ENCODE measurements at places on chromosomes 13 and 19. TPM values are rescaled to one million over a fixed set of nuclear protein-coding genes. Genes with fewer than 3 reads are reported as not detected.

The TTC9B gene
- total RNA-seq = not detected

The RFPL4A gene
- not detected for total RNA-seq

The ZNF677 gene
- total RNA-seq = 29.0 TPM

The SIGLEC7 gene
- 0.66 TPM for total RNA-seq

The REEP6 gene
- total RNA-seq = 13.0 TPM

The ZNF554 gene
- total RNA-seq = 10.5 TPM

The GNG7 gene
- total RNA-seq = 7.8 TPM

The KLK15 gene
- not detected for total RNA-seq

The LENG1 gene
- 11.1 TPM for total RNA-seq

The CYP4F11 gene
- total RNA-seq = 0.13 TPM

The ADAT3 gene
- total RNA-seq = 4.1 TPM

The URAD gene
- not detected for total RNA-seq

The MBD3L3 gene
- not detected for total RNA-seq

The LPAR2 gene
- 4.5 TPM for total RNA-seq

GRCh38 chr13:70792121-70792520 is 683.9 kb upstream of the KLHL1 start:
- DNase-seq = no peak

DNA sequence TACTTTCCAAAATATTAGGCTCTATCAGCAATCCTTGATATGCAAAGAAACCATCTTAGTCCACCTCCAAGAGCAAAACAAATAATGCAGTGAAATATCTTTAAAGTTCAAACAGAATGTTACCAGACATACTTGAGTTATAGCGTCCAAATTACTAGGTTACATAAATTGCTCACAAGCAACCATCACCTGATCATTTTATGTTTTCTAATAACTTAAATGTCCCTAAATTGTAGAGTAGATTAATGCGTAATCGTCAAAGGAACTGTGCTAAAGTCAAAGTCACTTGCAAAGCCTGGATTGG is 350.6 kb upstream of the ARGLU1 start:
- DNase-seq = no peak

GRCh38 chr19:34963573-34964406 is at the start of gene ZNF792:
ZNF792 (minus strand) TSS chr19:34964229; CDS start chr19:34963662, 567 bp downstream.
- peak; percentile 70 for DNase-seq

- no peak for DNase-seq
Observed at GRCh38 chr13:23579896-23580683, 9.9 kb downstream of the TNFRSF19 start.

DNA sequence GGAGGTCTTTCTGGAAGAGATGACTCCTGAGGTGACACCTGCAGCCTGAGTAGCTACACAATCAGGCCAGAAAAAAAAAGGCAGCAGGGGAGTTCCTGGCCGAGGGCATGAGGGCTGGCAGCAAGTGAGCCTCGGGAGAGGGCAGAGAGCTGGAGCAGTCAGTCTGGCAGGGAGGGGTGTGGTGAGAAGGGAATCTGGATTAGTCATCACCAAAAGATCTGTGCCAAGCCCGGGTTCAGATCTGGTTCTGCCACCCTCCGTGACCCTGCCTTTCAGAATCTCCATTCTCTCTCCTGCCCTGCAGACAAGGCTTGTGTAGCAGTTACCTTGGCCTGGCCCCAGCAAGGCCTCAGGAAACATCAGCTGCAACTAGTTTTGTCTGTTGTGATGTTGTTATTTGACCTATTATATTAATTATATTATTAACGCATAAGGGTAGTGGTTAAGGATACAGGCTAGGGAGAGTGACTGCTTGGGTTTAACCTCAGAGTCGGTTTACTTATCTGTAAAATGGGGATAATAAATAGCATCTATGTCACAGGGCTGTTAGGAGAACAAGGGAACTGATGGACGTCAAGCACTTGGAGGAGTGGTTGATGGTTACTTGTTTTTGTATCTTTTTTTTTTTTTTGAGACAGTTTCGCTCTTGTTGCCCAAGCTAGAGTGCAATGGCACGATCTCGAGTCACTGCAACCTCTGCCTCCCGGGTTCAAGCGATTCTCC is 2.7 kb upstream of the CAPNS1 start:
- DNase-seq = peak; percentile 44

- DNase-seq = no peak
Observed at GRCh38 chr13:75787249-75787928, 151.3 kb downstream of the LMO7 start.

DNA sequence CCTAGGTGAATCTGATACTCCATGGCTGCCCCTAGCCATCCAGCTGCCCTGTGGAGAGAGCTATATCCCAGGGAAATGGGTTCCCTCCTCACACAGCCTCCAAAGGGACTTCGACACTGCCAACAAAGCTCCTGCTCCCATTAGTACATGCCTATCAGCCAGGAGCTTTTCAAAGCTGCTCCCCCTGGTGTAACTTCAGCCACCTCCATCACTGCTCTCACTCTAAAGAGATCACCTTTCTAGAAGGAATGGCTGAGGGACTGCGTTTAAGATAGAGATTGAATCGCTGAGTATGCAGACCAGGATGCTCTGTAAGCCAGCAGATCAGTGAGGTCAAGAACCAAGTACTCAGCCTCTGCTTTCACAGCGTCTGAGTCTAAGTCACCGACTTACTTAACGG is 213.7 kb downstream of the NALCN start:
- no peak for DNase-seq

GRCh38 chr13:67069117-67069767 is 160.9 kb downstream of the PCDH9 start:
- no peak for DNase-seq

DNA sequence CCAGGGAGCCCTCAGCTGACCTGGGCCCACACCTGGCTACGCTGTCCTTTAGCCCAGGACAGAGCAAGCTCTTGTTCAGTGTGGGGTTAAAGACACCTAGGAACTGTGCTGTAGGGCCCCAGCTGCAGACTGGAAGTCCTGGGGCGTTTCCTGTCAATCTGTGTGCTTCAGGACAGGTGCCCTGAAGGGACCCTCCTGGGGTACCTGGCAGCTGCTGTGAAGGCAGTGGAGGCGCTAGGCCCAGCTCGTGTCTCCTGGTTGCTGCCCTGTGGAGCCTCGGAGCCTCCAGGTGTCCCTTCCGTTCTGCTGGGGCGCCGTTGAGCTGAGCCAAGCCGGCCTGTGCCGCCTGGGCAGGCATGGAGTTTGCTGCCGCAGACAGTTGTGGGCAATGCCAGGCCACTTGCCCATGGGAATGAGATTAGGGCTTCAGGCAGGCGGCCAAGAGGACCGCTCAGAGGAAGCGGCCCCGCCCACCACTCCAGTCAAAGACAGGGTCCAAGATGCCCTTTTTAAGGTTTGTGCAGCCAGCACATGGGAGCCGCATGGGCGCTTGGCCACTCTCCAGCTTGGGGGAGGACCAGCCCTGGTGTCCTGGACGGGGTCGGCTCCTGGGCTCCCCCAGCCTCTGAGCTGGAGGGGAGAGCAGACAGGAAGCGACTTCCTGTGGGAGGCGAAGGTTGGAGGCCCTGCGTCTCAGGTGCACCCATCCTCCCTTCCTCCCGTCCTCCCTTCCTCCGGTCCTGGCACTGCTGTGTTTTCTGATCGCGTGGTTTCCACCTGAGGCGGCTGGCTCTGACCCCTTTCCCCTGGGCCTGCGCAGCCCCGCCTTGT is 4.0 kb downstream of the PTBP1 start:
- DNase-seq = peak; percentile 55

- DNase-seq = peak; percentile 41
Observed at GRCh38 chr13:106534639-106535551, 567 bp downstream of the EFNB2 start.

GRCh38 chr19:4976401-4977298 is 7.7 kb downstream of the KDM4B start:
- DNase-seq = peak; percentile 86

GRCh38 chr19:32091241-32091640 is 254.2 kb upstream of the ZNF507 start:
- DNase-seq = no peak

- DNase-seq = no peak
Observed at GRCh38 chr13:103961129-103961528, 894.9 kb upstream of the SLC10A2 start.

DNA sequence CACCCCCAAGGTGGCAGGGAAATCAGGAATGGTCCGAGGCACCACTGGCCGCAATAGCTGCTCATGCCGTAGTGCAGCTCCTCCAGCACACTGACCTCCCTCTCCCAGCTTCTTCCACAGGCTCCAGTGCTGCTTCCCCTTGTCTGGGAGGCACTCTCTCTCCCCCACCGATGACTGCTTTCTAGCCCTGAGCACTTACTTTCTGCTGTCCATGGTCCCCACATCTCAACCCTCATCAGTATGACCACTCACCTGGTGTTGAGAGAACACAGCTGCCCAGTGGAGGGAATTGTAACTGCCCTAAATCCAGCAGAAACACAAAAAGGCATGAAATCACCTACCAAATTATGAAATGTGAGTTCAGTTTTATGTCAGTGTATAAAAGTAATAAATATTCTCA is 28.9 kb upstream of the TPP2 start:
- DNase-seq = no peak

- DNase-seq = no peak
Observed at GRCh38 chr13:95296326-95296925, 4.8 kb downstream of the ABCC4 start.

GRCh38 chr19:13817018-13817614 is 21.9 kb downstream of the ZSWIM4 start:
- DNase-seq = no peak

DNA sequence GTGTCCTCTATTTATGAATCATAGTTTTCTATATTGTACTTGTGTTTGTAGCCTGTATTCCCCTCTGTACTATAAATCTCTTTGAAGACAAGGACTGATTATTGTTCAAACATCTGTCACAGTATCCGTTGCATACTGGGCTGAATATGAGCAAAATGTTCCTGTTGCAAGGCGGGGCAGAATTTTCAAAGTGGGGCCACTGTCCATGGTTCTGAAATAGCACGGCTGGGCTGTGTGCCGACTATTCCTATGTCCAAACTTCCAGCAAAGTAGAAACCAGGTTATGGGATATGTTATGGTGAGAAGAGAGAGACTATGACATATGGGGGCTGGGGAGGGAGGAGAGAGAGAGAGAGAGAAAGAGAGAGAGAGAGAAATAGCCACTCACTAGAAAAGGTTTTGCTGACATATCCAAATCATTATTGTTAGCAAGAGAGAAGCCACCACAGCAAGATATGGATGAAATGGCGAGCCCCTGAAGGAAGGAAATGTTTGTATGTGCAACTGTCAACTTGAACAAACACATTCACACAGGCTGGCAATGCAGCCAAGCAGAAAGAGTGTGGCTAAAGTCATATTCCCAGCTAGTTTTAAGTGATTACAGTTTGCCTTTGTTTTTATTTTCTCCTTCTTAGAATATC is 107.0 kb upstream of the GPR12 start:
- DNase-seq = no peak

GRCh38 chr13:70098669-70099068 is 9.0 kb upstream of the ATXN8OS start:
- DNase-seq = no peak

GRCh38 chr19:47609906-47610894 is 1.3 kb downstream of the BICRA start:
- DNase-seq = peak; percentile 62

GRCh38 chr13:49407068-49407467 is 36.8 kb downstream of the CAB39L start:
- DNase-seq = no peak

GRCh38 chr13:85528491-85529217 is 270.6 kb downstream of the SLITRK6 start:
- DNase-seq = no peak

- no peak for DNase-seq
Observed at GRCh38 chr13:51357928-51358595, 18.6 kb downstream of the SERPINE3 start.

All from ovary (tissue), 10 donors.